ENCODE measurements at places on chromosomes 6 and 20.
A peak's percentile ranks its signal among the peaks of the same experiment; 100 is the strongest.

DNA sequence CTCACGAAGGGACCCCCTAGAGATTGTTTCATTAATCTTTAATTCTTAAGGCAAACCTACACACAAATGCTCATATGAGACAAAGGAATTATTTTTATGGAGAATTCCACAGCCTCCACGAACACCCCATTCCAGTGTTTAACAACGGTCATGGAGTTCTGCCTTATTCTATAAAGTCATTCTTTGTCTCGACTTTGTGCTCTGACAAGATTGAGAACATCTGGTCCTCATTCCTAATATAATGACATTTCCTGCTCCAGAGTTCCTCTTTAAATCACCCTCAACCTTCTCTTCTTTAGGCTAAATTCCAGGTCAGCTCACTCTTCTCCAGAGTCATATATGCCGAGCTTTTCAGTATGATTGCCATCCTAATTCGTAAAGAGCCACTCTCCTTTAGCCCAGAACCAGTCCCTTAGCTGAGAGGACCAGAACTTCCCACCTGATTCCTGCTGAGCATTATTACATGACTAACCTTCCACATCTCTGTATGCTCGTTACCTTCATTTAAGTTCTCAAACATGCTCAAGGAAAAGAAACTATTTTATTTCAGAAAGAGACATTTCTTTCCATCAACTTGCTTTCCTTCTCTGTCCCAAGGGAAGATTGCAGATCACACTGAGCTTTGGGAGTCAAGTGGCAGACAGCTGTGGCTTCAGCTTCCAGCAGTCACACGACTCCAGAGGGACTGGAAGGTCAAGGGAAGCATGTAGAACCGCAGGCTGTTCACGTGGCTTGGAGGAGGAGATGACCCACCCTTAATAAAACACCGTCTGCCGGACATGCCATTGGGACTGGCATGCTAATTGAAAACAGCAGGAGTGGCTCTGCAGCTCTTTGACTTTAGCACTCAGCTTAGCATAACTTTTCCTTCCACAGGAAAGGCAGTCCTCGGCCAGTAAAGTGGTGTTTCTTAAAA lies 467.1 kb upstream of the HSF2 start:
- DNase-seq, result no peak

GRCh38 chr6:28875191-28875747 lies 48.5 kb downstream of the TRIM27 start:
- no peak for DNase-seq

DNA sequence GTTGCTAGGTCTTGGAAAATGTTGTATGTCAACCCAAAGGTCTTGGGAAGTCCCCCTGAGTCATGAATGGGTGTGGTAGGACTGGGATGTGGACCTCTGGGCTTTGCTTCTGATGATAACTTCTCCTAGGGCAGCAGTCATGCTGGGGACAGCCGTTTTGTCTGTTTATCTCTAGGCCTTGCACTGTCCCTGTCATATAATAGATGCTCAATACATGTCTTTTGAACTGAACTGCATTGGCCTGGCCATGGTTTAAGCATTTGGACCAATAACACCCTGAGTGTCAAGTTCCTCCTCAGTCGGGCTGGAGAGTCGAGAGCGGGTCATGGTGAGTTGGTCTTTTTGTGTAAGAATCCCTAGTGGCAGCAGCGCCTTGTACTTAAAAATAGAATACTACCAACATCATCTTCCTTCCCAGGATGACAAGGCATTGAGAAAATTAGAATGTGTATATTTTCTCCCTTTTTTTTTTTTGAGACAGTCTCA lies 43.1 kb downstream of the E2F3 start:
- no peak for DNase-seq

- DNase-seq, result no peak
Observed at GRCh38 chr6:32244270-32244669, 20.4 kb upstream of the NOTCH4 start.

GRCh38 chr6:169190970-169191369 lies 62.7 kb downstream of the THBS2 start:
- DNase-seq, result no peak

DNA sequence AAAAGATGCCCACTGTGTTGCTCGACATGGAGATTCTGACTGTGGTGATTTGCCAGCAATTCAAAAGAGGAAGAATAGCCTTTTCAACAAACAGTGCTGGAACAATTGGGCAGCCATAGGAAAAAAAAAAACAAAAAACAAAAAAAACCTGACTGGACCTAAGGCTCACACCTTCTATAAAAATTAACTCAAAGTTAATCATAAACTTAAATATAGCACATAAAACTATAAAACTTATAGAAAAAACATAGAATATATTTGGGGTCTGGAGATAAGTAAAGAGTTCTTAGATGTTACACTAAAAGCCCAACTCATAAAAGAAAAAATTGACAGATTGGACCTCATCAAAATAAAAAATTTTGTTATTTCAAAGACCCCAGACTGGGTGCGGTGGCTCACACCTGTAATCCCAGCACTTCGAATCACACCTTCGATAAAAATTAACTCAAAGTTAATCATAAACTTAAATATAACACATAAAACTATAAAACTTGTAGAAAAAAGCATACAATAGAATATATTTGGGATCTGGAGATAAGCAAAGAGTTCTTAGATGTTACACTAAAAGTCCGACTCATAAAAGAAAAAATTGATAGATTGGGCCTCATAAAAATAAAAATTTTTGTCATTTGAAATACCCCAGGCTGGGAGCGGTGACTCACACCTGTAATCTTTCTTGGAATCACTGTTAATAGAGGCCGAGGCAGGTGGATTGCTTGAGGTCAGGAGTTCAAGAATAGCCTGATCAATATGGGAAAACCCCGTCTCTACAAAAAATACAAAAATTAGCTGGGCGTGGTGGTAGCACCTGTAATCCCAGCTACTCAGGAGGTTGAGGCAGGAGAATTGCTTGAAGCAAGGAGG lies 115.6 kb upstream of the FAM83B start:
- DNase-seq, result no peak

DNA sequence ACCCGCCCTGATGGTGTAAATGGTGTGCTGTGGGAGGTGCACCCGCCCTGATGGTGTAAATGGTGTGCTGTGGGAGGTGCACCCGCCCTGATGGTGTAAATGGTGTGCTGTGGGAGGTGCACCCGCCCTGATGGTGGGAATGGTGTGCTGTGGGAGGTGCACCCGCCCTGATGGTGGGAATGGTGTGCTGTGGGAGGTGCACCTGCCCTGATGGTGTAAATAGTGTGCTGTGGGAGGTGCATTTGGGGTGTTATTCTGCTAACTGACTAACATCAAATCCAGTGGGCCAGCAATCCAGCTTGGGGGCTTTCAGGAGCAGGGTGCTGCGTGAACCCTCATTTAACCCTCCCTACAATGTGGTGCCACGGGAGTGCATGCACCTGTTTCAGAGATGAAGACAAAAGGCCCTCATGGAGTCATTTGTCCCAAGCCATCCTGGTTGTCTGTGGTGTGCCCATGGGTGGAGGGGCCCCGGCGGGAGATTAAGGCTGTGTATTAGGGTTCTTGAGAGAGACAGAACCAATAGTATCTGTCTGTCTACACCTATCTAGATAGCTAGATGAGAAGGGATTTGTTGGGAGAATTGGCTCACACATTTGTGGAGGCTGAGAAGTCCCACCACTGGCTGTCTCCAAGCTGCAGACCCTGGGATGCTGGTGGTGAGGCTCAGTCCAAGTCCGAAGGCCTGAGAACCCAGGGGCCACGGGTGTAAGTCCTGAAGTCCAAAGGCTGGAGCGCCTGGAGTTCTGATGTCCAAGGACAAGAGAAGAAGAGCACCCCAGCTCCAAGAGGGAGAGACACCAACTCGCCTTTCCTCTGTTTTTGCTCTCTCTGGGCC lies 39.2 kb downstream of the TMEM242 start:
- DNase-seq, result no peak

DNA sequence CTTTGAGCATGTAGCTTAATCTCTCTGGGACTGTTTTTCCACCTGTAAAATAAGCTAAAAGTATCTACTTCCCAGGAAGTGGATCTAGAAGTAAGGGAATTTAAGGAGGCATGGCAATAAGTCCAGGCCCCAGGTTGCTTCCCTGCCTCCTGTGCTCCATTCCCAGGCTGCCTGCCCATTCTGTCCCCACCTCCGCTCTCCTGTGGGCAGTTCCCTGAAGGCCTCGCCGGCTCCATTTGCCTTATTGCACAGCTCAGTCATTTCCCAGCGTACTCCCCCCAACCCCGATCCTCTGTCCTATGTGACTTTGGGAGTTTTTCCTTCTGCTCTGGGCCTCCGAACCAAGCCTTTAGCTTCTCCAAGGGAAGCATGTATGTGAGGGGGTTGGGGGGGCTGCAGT lies 4.6 kb downstream of the SLC29A1 start:
- no peak for DNase-seq

- DNase-seq, result no peak
Observed at GRCh38 chr6:34475238-34475682, 9.4 kb downstream of the PACSIN1 start.

GRCh38 chr20:33306807-33307206 lies 23.8 kb downstream of the BPIFB1 start:
- DNase-seq, result no peak

DNA sequence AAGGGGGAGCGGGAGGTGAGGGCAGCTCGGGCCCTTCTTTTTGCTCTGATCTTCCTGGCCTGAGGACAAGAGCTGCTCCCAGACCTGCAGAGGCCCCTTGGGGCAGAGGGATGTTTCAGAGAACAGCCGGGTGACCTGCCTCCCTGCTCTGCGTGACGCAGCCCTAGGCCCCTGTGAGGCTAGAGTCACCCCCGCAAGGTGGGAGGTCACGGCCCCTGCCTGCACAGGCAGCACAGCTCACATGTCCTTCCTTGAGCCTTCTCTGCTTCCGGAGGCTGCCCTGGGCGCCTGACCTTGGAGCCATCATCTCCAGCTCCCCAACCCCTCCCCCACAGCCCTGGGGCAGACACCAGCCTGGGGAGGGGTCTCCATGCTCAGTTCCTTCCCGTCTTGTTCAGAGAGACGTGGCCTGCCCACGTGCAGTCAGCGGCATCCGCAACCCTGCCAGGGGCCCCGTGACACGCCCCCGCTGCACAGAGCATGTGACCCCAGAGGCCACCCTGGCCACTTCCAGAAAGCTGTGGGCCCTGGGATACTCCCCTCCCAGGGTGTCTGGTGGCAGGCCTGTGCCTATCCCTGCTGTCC lies at the start of gene BIRC7:
Gene BIRC7, plus strand, starts transcription at position 507 of the 585 bp plus-strand sequence. CDS start 192 bp downstream, outside the sequence.
- DNase-seq, result no peak

- DNase-seq, result peak; percentile 87
Observed at GRCh38 chr6:88612631-88613030, 350.8 kb downstream of the RNGTT start.

GRCh38 chr6:118295336-118295735 lies 252.8 kb upstream of the PLN start:
- no peak for DNase-seq

DNA sequence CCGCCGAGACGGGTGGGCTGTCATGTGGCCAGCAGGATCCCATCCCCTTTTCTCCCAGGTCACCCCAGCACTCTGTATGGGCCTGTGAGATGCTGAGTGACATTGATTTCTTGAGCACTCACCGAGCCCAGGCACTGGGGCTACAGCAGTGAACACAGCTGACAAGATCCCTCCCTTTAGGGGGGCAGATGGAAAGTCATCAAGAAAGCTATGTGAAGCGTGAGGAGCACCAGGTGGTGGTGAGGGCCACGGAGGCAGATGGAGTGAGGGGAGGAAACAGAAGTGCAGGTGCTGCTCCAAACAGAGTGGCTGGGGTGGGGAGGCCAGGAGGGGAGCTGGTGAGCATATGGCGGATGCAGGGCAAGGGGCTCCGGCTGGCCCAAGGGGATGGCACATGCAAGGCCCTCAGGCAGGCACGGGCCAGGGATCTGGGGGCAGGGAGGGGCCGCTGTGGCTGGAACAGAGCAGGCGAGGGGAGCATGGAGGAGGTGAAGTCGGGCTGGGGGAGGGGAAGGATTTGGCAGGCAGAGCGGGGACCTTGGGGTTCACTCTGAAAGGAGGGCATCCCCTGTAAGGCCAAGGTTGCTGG lies 184.0 kb downstream of the BMP7 start:
- DNase-seq, result no peak

DNA sequence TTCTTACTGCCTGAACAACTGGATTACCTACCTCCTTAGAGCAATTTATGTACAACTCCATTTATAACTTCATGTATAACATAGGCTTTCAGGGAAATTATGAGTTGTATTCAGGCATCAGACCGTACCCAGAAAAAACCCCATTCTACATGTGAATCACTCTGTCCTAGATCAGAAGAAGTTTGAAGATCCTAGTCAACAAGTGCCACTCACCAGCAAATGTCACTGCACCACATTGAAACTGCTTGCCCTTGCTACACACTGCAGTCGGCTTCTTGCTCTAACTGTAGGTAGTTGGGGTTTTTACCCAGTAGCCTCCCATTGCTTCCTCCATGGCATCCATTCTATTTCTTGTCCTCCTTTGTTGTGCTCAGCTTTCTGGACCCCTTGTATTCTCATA lies 132.4 kb downstream of the DNAH8 start:
- DNase-seq, result no peak

DNA sequence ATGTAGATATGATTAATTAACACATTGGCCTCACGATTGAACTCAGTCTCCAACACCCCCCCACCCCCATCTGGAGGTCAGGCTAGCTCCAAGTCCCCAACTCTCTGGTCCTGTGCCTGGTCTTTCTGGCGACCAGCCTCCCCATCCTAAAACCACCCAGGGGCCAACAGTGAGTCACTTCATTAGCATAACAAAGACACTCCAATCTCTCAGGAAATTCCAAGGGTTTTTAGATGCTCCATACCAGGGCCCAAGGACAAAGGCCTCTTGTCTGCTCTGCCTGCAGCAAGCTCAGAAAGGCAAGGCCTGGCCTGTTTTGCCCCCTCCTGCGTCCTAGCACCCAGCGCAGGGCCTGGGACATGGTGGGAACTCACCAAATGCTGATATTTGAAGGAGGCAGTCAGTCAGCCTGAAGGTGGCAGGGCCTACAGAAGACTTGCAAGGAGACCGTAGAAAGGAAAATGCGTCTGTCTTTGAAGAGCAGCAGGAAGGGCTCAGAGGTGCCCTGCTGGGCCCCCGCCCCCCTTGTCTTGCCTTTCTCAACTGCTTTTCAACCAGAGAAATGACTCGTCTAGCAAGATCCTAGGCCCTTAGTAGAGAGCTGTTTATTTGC lies 184.7 kb downstream of the CDH4 start:
- no peak for DNase-seq

GRCh38 chr6:129491436-129491835 lies 218.5 kb downstream of the ARHGAP18 start:
- DNase-seq, result no peak

GRCh38 chr6:46220352-46221221 lies 49.8 kb upstream of the ENPP5 start:
- peak; percentile 49 for DNase-seq

DNA sequence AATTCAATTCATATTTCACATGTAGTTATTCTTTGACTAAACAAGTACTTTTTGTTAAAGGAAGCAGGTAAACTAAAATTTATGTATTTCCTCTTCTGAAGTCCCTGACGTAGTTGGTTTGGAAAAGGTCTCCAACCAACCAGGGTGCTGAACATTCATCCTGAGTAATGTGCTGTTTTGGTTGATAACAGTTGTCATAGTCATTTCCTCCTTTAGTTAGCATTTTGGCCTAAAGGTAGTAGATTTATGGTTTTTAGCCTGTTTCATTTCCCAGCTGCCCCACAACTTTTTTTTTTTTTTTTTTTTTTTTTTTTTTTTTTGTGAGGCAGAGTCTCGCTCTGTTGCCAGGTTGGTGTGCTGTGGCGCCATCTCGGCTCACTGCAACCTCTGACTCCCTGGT lies 382.8 kb upstream of the FLRT3 start:
- no peak for DNase-seq

- DNase-seq, result no peak
Observed at GRCh38 chr20:50229156-50229607, 38.6 kb downstream of the CEBPB start.

- DNase-seq, result no peak
Observed at GRCh38 chr6:52642368-52642767, 28.5 kb upstream of the TMEM14A start.
